ENCODE measurements at places on chromosomes 16 and 17.

- no peak for DNase-seq
These were observed 17.3 kb downstream of the KRT12 start for GRCh38 chr17:40849723-40850122.

DNA sequence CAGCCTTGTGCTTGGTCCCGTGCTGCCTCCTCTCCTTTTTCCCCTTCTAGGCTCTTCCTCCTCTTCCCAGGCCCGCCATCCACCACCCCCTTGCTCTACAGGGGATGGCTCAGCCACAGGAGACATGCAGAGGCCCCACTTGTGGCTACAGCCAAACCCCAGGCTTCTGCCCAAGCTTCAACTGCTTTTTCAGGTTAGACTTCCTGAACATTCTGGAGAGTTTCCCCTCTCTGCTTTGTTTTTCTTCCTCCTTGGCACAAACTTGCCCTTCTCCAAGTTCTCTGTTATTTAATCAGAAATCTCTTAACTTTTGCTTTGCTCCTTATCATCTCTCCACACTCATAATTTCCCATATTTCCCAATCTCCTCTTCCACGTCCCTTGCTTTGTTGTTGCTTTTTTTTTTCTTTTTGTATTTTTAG is 18.3 kb upstream of the HAS3 start:
- DNase-seq: no peak

DNA sequence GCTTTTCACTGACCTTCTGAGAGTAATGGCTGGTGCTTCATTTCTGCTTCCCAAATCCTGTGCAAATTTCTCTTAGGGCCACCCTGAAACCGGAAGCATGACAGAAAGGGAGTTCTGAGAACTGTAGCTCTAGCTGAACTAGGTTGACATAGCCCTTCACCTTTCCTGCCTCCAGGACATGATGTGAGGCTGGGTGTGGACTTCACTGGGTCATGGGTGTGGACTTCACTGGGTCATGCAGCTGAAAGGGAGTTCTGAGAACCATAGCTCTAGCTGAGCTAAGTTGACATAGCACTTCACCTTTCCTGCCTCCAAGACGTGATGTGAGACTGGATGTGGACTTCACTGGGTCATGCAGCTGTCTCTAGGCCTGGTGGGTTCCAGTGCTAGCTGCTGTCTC is 54.3 kb upstream of the NLRP1 start:
- no peak for DNase-seq

DNA sequence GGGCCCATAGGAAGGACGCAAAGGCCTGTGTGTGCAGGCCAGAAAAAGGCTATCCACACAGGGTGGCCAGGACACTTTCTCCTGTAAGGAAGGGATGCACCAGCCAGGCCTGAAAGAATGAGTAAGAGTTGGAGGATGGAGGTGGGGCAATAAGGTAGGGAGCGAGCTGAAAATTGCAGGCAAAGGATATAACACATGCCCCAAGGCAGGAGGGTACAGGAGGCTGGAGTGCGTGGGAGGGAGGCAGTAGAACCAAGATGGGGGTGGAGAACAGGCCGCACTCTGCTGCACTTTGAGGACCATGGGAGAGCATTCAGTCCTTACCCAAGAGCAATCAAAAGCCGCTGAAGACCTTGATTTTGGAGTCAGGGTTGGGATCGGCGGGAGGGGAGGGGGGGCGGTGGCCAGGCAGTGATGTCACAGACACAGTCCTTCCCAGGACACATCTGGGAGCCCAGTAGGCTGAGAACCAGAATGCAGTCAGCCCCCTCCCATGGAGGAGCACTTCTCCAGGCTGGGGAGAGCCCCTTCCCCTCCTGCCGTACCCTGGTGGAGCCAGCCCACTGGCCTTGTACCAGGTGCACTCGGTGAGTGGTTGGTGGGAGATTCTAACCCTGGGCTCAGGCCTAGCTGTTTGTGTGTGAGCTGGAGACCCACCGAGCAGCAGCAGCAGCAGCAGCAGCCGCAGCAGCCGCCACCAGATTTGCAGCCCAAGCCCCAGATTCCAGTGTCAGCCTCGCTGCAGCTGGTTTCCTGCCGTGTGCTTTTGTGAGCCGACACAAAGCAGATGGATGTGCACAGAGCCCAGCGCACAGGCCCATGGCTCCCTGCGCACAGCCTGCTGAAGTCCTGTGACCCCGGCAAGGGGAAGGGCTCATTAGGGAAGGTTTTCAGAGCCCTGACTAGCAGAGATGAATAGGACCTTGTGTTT is 17.5 kb downstream of the ANKRD40 start:
- no peak for DNase-seq

GRCh38 chr16:86471896-86472295 is 38.4 kb upstream of the FOXF1 start:
- no peak for DNase-seq

- DNase-seq: no peak
These were observed 375.3 kb upstream of the PSMD7 start for GRCh38 chr16:73921295-73921694.

- DNase-seq: no peak
These were observed 167.0 kb downstream of the PRKCA start for GRCh38 chr17:66469461-66469860.

DNA sequence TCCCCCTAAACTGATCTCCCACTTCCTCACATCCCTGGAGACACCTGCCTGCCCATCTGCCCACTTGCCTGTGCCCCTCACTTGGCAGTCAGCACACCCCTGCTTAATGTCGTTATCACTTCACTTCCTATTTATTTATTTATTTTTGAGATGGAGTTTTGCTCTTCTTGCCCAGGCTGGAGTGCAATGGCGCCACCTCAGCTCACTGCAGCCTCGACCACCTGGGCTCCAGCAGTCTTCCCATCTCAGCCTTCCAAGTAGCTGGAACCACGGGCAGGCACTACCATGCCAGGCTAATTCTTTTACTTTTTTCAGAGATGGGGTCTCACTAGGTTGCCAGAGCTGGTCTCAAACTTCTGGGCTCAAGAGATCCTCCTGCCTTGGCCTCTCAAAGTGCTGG is 23.5 kb upstream of the PHOSPHO1 start:
- no peak for DNase-seq

DNA sequence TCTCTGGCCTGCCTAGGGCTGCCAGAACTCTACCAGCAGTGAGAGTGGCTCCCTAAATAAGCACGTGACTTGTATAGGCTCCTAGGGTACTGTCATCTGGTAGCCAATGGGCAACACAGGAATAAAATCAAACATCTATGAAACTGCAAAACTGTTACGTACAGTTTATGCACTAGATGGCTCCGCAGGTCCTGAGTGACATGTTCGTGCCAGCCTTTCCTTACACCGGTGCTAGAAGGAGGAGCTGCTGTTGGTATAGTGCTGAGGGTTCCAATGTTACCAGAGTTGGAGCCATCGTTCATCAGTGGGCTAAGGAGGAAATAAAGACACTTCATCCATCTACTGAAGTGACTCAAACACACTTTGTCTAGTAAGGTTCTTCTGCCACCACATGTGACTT is 63.2 kb upstream of the TRAP1 start:
- DNase-seq: no peak

All from caudate nucleus (tissue), 63 donors.